ENCODE measurements at places on chromosomes 13 and 19. TPM values are rescaled to one million over a fixed set of nuclear protein-coding genes. Genes with fewer than 3 reads are reported as not detected.

C2CD4C gene
- 1.6 TPM for total RNA-seq

FGF21 gene
- total RNA-seq = not detected

SPTBN4 gene
- total RNA-seq = 2.9 TPM

MYBPC2 gene
- 41.0 TPM for total RNA-seq
